ENCODE measurements at places on chromosomes 16 and 17.
A peak's percentile ranks its signal among the peaks of the same experiment; 100 is the strongest.

DNA sequence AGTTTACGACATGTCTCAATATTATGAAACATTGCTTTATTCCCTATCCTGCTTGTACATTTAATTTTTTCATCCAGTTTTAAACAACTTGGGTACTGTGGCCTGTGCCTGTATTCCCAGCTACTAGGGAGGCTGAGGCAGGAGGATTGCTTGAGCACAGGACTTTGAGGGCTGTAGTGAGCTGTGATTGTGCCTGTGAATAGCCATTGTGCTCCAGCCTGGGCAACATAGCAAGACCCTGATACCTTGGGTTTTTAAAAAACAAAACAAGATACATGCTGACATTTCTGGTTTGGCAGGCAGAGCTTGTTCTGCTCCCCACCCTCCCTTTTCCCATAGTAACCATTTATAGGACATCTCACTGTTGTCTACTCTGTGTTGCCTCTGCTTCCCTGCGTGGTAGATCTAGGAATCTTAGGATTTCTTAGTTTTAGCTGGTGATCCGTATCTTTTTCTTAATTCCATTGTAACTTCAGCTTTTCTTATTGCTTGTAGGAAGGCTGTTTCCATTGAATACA is 35.6 kb downstream of the TENT4B start:
- H3K27ac ChIP-seq = no peak overlapping the region
- H3K4me3 ChIP-seq = no peak overlapping the region
- H3K4me1 ChIP-seq = peaks cover 30% of the 10 kb centered on the region
- DNase-seq = no peak
- no peaks in the 10 kb centered on the region for H3K27me3 ChIP-seq

GRCh38 chr17:2749784-2750181 is 331 bp upstream of the CCDC92B start:
- H3K36me3 ChIP-seq = no peaks in the 10 kb centered on the region
- peaks cover 20% of the 10 kb centered on the region for H3K27me3 ChIP-seq
- no peak overlapping the region for H3K27ac ChIP-seq
- H3K4me3 ChIP-seq = no peak overlapping the region
- peak; percentile 68 for DNase-seq

DNA sequence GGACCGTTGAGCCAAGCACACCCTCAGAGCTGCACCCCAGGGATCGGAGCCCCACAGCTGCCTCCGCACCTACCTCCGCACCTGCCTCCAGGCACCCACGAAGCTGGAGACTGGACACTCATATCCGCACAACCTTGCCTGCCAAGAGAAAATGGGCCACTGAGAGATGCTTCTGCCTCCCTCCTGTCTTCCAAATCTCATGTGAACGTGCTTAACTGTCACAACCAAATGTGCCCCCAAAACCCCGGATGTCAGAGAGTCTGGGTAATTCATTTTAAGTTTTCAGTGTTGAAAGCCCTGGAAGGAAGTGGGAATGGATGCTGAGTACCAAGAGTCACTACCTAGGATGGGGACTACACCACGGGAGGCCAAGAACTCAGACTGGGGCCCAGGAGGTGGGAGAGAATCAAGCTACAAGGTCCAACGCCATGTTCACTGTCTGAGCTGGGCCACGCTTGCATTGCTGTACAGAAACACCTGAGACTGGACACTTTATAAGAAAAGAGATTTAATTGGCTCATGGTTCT is 49.5 kb upstream of the MEAK7 start:
- DNase-seq = no peak
- no peak overlapping the region for H3K27ac ChIP-seq
- no peaks in the 10 kb centered on the region for H3K27me3 ChIP-seq
- no peaks in the 10 kb centered on the region for H3K36me3 ChIP-seq
- H3K4me1 ChIP-seq = peaks cover 8% of the 10 kb centered on the region

DNA sequence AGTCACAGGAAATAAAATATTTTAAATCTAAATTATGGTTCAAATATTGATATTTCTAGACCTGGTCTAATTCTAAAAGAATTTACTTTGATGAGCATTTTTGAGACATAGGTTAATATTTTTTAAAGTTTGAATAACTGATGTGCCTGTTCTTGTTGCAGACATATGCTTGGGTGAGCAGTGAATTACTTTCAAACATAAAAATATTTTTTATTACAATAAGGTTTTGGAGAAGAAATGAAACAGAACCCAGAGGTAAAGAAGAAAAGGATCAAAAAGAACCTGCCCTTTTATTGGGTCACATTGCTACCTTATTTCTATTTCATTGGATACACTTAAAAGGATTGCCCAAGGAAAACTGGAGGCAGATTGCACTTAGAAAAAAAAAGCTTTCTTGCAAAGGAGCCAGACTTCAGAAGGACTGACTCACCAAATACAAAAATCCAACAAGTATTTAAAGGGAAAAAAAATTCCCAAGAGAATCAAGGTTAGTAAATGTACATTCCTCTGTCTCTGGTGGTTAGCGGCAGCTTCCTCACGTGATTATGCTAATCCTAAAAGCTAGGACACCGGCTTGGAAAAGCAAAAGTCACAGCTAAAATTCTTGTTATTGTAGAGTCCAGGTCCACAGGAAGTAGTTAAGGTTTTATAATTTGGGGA is 18.5 kb downstream of the ENPP7 start:
- peaks cover 21% of the 10 kb centered on the region for H3K27me3 ChIP-seq
- H3K4me3 ChIP-seq = no peak overlapping the region
- H3K36me3 ChIP-seq = no peaks in the 10 kb centered on the region
- DNase-seq = no peak
- peaks cover 4% of the 10 kb centered on the region for H3K4me1 ChIP-seq
- no peak overlapping the region for H3K27ac ChIP-seq

All from memory B cell (primary cell).